Skin of body (tissue), 3 donors: ENCODE measurements at places on chromosomes 16 and 17.

GRCh38 chr16:48317614-48318315 is 67.4 kb downstream of the SIAH1 start:
- no peak for DNase-seq

- DNase-seq, result no peak
Measured at GRCh38 chr16:87692176-87692575, 73.6 kb downstream of the KLHDC4 start.

GRCh38 chr16:89002851-89003830 is 26.1 kb upstream of the CBFA2T3 start:
- DNase-seq, result no peak

GRCh38 chr17:5472511-5472910 is 3.7 kb upstream of the DHX33 start:
- DNase-seq, result no peak

GRCh38 chr17:16933317-16934132 is 38.4 kb downstream of the TNFRSF13B start:
- no peak for DNase-seq

GRCh38 chr16:48556913-48557351 is 53.0 kb downstream of the N4BP1 start:
- no peak for DNase-seq

DNA sequence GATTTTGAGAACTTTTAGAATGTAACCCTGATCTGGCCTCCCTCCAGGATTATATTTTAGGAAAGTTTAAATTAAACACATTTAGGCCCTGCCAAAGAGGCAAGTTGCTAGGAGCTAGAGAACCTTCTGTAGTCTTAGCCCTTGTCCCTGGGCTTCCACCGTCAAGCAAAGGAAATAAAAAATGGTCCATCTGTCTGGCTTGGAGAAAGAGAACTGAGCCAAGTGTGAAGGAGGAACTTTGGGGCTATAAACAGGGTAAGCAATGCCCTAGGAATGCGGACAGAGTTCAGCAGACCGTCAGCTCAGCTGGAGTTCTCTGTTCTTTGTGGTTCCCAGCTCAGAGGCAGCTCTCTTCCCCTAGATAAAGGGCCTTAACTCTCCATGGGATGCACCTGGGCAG is 29.6 kb downstream of the RCVRN start:
- DNase-seq, result no peak
